ENCODE measurements at places on chromosomes 3 and 15.

- DNase-seq = no peak
These were observed 132.6 kb upstream of the MEF2A start for GRCh38 chr15:99433026-99433756.

GRCh38 chr15:47041301-47041700, 676.0 kb upstream of the SEMA6D start:
- no peak for DNase-seq

GRCh38 chr3:155712008-155712407, 32.9 kb downstream of the PLCH1 start:
- no peak for DNase-seq

DNA sequence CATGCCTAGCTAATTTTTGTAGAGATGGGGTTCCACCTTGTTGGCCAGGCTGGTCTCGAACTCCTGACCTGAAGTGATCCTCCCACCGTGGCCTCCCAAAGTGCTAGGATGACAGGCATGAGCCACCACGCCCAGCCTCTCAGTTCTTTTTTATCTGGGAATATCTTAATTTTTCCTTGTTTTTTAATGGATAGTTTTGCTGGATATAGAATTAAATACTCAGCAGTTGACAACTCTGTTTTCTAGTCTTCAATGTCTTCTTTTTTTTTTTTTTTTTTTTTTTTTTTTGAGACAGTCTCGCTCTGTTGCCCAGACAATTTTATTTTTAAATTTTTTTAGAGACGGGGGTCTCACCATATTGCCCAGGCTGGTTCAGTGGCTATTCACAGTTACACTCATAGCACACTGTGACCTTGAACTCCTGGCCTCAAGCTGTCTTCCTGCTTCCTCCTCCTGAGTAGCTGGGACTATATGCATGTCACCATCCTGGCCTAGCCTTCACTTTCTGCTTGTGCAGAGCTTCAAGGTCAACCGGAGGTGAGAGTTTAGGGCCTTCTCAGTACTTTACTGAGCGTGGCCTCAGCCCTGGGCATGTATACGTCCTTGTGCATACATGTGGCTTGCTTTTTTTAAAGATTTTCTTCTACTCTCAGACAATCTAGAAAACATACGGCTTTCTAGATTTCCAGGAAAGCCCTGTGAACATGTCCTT, 120.5 kb downstream of the ZNF609 start:
- DNase-seq = no peak

GRCh38 chr15:40598126-40598525, 4.1 kb downstream of the KNL1 start:
- no peak for DNase-seq

Measured in AG04449 (cell line).